ENCODE measurements at places on chromosomes 5 and 9.

- no peak for DNase-seq
Observed at GRCh38 chr5:58635416-58635815, 52.5 kb downstream of the RAB3C start.

GRCh38 chr5:54645882-54646355 is 128.4 kb downstream of the SNX18 start:
- peak; percentile 33 for DNase-seq

DNA sequence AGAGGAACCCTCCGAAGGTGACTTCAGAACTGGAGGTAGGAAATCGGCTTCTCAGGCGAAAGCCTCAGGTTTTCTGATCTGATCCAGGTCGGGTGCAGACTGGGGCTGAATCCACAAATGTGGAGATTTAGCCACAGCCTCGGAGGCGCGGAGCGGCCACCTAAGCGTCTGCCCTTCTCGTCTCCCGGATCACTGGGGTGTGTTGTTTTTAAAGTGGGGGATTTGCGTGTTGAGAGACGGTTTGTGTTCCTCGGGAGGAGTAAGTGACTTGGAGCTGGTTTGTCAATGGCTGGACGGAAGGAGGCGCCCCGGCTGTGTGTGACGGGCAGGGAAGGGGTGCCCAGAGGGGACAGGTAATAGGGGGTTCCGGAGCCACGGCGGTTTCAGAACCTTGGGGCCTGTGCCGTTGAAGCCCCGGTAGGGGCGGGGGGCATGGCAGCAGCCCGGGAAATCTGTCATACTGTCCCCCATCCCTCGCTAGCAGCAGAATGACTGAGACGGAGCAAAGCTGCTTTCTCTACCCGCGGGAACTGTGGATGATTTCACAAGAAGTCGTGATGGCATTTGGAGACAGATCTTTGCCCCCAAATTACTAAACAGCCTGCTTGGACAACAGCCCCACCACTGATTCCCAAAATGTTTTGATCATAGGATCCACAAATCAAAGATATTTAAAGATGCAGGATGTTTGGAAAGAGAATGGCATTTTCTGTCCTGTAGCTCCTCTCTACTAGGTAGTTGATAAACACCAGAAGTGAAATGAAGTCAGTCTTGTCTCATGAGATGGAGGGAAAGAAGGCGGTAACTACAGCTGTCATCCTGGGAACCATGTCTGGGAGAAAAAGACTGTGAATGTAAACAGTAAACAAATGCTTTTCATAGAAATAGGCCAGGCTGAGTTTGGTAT is 216.5 kb downstream of the PDZD2 start:
- peak; percentile 32 for DNase-seq

DNA sequence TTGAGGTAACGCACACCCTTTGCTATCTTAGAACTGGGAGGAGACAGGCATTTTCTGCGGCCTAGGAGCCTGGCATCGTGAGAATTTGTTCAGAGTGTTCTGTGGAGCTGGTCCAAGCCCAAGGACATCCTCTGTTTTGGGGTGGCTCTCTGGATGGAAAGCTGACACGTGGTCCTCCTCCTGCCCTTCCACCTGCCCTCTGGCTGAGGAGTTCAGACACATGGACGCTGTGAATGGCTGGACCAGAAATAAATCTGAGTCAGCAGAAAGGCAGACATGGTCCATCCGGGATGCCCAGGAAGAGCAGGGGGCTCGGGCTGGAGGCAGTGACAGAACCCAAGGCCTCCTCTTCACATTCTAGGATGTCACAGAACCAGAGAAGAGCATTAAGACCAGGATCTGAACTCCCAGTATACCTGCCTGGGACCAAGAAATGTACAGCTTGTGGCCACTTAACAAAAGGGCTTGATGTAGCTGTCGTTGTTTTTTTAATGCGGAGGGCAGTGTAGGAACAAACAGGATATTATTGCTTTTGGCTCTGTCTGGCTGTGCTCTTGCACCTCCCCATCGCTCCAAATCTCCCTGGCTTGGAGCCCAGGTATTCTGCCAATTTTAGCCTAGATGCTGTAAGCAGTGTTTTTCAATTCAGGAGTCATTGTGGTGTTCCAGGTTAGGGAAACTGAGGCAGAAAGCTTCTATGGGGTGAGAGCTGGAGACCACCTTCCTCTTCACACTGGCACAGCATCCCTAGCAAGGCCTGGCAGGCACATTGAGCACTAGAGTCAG is 2.4 kb downstream of the CKMT2 start:
- peak; percentile 9 for DNase-seq

DNA sequence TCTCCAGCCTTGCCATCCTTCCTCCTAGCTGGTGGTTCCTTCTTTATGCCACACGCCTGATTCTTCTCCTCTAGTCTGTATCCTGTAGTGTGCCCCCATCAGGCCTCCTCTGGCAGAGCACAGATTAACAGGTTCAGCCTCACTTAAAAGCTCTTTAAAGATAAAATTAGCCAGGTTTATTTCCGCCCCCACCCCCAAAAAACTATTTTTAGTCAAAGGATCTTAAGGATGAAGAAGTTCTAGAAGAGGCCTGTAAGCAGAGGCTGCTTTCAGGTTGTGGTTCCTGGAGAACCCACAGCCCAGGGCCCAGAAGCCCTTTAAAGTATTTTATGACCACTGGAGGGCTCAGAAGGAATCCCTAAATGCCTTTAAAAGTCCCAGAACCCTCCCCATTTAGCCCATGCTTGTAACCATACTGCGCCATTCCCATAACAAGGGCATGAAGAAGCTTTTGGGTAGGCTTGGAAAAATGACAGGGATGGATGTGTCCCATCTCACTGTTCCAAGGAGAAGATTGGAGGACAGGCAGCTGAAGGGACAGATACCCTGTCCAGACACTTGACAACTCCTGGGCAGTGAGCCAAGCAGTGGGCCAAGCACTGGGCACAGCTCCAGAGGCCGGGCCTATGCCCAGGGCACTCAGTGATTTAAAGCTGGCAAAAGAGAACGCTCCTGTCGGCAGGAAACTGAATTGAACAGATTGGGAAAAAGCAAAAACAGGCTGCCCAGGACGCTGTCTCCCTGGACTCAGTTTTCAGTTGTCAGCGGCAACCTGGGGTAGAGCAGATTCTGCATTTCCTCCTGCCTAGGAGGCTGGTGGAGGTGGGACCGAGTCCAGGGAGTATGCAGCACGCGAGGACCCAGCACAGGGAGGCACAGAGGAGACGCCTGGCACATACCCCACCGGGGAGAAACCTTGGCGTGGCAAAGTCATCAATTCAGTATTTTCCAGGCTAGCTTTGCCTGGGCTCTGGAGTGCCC is 106.3 kb upstream of the SSBP2 start:
- DNase-seq, result no peak

DNA sequence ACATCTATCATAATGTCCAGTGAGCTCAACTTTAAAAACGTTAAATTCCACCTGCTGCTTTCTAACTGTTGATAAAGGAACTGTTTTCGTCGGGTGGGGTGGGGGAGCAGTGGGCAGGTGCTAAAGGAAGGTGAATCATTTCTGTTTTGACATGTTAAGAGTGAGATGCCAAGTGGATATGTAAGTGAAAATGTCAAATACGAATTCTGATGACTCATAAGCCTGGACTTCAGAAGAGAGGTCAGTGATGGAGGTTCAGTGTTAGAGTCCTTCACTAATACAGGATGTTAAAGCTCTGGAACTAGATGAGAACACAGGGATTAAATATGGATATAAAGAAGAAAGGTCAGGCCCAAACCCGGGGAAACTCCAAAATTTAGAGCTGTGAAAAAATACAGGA is 617.9 kb upstream of the CTNND2 start:
- no peak for DNase-seq

DNA sequence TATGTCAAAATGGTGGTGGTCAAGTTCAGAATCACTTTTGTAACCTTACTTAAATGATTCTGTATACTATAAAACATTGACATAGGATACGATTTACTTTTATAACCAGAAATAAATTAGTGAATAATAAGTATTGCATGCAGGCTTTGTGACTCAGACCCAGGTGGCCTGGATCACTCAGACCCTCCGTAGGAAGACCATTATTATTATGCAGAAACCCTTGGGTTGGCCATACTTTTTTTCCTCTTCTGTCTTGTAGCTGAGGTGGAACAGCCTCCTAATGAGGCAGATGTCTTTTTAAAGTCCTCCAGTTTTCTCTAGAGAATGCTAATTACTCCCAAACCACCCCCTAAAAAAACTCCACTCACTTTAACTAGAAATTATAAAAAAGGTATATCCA is 121.9 kb downstream of the LPAR1 start:
- DNase-seq, result peak; percentile 63

GRCh38 chr5:16564248-16564867 is 52.4 kb downstream of the RETREG1 start:
- no peak for DNase-seq

GRCh38 chr5:149224282-149224681 is 47.4 kb upstream of the AFAP1L1 start:
- DNase-seq, result no peak

- DNase-seq, result no peak
Observed at GRCh38 chr9:70477907-70478480, 63.5 kb upstream of the KLF9 start.

- DNase-seq, result peak; percentile 82
Observed at GRCh38 chr9:99820685-99821395, 845 bp upstream of the NR4A3 start.

GRCh38 chr5:100872408-100873190 is 30.5 kb downstream of the ST8SIA4 start:
- no peak for DNase-seq

DNA sequence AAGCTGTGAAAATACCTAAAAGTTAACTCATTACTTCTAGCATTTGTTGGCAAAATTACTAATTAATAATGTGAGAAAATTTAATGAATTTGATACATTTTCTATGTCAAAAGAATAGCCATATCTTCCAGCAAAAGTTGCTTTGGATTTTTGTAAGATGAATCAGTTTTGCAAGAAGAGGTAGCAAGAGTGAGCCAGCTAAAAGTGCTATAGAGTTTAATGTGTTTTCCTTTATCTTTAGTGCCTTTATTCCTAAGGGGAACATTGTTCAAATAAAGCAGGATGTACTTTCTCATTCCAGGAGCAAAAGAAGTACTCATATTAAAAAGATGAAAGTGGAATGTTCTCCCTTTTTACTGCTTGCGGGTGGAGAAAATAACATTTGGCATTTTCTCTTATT is 622.2 kb downstream of the ANXA1 start:
- peak; percentile 50 for DNase-seq

DNA sequence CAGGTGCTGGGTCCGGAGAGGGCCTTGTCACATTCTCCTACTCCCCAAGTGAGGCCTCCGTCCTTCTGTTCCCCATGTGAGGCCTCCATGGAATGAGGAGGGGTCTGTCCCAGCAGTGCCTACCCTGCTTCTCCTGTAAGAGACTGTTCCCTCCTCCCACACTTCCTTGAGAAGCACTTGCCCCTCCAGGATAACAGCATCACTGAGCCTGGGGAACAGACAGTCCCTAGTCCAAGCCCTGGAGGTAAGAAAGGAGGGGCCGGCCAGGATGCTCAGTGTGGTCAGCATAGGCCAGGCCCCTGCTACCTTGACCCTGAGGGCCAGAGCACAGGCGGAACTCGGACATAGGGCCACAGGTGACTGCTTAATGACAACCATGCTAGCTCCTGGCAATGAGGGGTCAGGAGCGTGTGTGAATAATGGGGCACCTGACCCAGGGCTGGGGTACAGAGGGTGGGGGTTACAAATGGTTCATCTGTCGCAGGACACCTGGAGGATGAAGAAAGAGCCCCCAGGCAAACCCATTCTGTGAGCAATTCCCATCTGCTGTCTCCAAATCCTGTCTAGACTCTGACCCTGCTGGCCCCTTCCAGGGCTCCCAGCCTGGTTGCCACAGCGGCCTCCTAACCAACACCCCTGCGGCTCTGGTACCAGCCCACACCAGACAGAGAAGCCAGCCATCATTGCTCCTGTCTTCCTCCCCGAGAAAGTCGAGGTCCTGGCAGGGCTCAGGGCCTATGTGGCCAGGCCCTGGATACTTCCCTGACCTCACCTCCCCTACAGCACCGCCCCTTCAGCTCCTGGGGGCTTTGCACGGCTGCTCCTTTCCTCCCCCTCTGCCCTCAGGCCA is 20.3 kb downstream of the RALGDS start:
- no peak for DNase-seq

- no peak for DNase-seq
Observed at GRCh38 chr5:537621-538071, 13.4 kb upstream of the SLC9A3 start.

- no peak for DNase-seq
Observed at GRCh38 chr9:71191708-71192107, 70.3 kb upstream of the TRPM3 start.

- peak; percentile 86 for DNase-seq
Observed at GRCh38 chr5:67211926-67212325, 15.3 kb upstream of the CD180 start.

GRCh38 chr5:69029292-69029691 is 64.5 kb upstream of the SLC30A5 start:
- no peak for DNase-seq

DNA sequence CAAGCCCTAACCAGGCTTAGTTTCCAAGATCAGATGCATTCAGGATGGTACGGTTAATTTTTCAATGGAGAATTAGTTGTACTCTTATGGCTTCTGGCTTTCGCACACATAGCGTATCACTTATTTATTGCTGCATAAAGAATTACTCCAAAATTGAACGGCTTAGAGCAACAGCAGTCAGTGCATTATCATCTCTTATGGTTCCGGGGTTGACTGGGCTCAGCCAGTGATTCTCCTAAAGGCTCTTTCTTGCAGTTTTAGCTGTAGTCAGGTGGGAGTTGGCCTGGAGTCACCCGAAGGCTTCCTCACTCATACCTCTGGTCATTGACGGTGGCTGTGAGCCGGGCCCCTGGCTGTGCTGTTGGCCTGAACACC is 595 bp upstream of the GRHPR start:
- no peak for DNase-seq

DNA sequence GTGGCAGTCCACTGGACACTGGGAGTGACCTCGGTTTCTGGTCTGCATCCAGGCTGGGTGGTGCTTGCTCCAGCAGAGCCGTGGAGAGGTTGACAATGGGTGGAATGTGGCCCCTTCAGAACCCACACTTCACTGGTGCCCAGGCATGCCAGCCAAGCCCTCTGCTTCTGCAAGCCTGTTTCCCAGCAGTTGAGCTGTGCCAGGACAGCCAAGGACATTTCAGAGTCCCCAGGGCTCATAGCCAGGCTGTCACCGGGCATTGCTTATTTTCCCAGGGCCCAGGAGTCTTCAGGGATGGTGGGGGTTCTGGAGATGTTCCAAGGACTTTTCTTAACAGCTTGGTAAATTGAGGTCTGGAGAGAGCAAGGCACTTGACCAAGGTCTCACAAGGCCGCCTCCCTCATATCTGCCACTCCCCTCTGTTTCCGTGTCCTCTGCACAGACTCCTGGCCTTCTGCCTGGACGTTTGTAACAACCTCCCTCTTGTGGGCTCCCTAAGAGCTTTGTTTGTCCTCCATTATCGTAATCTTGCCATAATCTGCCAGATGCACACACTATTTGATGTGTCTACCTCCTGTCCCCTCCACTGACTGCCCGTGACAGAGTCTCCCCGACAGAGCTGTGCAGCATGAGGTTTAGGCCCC is 3.8 kb upstream of the NDST1 start:
- peak; percentile 51 for DNase-seq

All from iris pigment epithelial cell (primary cell).